GM12892 (cell line): ENCODE measurements at places on chromosomes 2 and 18.

DNA sequence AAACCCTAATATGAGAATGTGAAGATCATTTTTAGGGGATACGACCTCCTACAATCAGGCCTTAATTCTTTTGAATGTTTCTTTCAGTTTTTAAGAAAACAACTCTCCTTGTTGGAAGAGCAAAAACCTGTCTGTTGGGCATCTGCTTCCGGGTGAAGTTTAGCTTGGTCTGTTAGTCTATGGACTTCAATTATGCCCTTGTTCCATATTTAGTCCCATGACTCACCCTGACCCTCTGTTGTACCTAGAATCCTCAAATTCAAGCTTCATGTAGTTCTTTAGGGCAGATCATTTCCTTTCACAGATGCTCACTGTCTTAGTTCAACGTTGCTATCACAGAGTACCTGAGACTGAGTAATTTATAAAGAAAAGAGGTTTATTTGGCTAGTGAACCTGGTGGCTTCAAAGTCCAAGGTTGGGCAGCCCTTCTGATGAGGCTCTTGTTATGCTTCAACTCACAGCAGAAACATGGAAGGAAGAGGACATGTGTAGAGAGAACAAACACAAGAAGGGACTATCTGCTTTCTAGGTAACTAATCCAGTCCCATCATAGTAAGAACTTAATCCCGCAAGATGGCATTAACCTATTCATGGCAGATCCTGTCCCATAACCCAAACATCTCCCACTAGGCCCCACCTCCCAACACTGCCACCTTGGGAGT, 82.5 kb upstream of the SERPINE2 start:
- no peak for DNase-seq

DNA sequence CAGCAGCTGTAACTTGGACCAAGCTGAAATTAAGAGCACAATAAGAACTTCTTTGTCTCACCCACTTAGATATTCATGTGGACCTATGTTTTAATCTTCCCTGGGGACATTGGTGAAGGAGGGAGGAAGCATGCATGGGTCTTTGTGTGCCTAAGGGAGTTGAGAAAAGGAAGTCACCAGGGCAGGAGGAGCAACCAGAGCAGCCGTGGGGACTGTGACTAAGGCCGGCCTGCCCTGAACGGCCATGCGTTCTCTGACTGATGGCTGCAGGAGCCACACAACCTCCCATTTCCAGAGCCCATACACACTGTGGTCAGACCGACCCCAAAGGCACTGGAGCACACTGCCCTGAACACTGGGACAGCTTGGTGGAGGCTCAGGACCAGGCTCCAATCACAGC, 43.7 kb upstream of the SLC35G4 start:
- no peak for DNase-seq

DNA sequence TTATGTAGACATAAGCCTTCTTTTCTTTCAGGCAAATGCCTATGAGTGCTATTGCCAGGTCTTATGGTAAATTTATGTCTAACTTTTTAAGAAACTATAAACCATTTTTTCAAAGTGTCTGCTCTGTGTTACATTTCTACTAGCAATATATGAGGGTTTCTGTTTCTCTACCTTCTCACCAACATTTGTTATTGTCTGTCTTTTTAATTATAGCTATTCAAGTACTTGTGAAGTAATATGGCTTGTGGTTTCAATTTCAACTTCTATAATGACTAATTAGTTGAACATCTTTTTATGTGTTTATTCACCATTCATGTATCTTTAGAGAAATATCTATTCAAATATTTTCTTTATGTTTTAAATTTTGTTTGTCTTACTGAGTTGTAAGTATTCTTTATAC, 213.1 kb upstream of the MC4R start:
- DNase-seq, result no peak

DNA sequence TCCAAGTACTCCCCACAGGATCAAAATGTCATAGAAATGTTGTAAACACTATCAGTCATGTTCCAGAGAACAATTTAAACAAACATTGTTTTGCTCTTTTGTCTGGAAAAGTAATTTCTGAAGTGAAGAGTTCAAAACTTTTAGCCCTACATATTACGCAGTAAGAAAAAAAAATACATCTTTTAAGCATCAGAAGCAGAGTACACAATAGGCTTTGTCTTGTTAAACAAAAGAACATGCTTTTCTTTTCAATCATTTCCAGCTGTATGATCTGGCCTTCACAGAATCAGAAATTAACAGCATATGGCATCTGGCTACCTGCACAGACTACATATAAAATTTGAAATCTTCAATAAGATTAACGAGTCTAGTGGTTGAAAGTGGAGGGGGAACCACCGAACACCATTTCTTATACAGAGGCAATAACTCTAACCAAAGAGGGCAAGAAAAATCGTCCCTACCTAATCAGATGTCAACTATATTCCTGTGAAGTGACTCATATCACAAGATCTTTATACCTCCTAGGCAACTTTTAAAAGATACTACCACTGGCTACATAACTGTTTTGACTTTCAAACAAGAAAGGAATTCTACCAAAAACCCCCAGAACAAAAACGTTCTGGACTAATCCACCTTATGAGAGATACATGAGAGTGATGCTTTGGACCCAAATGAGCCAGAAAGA, 149.3 kb downstream of the EXOC6B start:
- DNase-seq, result no peak

GRCh38 chr2:26529406-26530239, 51.7 kb upstream of the OTOF start:
- DNase-seq, result no peak

- DNase-seq, result no peak
Observed at GRCh38 chr2:100317634-100318033, 4.7 kb downstream of the LONRF2 start.

DNA sequence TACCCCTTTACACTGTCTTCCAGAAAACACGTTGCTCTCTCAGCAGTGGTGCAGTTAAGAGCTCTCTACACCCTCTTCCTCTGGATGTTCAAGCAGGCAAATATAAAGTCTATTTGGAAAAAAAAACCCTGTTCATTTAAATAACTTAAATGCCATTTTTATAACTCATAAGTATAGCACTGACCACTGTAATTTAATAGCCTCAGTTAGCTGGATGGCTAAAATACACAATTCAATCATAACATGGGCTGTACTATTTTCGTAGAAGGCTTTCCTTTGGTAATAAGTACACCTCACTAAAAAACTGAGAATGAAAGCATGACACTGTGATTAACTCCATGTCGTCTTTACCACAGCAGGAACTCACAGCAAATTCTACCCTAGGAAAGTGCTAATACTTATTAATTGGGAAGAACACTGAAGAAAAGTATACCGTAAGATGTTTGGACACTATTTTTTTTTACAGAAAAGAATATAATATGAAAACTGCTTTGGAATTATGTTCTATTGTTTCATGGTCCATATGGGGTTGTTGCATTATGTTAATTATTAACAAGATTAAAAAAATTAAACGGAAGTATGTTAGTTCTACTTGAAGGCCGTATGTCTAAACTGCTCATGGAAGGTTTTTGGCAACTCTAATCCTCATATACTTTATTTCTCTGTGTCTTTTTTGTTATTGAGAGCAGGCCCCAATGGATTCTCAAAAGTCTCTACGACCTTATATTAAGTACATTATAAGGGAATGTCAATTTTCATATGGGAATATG, 269.1 kb downstream of the ZNF385B start:
- DNase-seq, result no peak

DNA sequence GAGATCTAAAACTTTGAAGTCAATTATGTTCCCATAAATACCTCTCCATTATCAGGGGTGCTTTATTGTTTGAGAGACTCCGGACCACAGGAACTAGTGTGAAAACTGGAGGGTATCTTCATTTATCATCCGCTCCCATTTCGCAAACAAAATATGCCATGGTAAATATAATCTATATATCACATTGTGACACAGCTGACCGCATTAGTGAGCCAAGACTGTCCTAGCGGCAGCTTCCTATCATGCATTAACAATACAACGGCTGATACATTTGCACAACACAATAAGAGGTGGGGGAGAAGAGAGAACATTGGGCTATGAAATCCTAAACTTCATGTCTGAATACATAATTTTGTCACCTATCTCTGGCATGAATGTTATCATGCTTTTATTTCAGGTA, 29.5 kb downstream of the BCL11A start:
- no peak for DNase-seq

DNA sequence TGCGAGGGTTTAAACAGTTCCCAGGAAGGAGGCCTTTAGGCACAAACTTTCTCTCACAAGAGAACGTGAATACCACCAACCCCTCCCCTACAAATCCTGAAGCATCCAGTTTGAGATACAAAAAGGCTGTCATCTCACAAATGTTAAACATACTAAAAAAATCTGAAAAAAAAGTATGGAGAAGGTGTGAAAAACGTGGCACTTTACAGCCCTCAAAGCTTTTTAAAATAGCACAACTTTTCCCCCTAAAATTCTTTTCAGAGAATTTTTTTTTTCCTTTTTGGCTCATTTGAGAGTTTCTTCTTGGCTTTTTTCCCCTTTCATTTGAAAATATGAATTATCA, 10.1 kb downstream of the ZEB2 start:
- DNase-seq, result no peak

GRCh38 chr18:78049281-78049680, 799.6 kb downstream of the GALR1 start:
- DNase-seq, result no peak

DNA sequence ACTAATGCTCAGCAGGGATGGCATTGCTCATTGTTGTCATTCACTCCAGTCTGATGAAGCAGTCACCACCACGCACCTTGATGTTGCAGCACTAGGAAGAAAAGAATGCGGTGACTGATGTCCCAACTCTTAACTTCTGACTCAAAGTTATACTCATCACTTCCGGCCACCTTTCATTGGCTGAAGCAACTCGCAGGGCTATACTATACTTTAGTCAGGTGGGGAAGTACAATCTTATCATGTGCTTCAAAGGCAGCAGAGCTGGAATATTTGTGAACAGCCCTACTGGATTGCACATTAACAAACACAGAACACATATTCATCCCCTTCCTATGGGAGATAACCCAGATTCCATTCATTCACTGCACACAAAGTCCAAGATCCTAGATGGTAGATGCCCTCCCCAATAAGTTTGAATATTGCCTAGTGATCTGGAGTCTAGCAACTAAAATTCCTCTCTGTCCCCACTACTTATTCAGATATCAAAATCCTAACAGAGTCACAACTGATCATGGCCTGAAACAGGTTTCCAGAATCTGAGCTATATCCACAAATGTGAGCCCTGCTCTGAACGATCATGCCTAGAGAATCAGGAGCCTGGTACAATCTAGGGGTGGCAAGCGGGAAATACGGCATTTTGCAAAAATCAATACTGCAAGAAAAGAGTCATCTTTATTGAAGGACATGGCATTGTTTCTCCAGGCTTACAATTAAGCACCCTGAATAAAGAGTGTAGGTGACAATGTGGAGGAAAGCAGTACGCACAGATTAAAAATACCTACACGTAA, 3.4 kb upstream of the SPATS2L start:
- DNase-seq, result no peak

DNA sequence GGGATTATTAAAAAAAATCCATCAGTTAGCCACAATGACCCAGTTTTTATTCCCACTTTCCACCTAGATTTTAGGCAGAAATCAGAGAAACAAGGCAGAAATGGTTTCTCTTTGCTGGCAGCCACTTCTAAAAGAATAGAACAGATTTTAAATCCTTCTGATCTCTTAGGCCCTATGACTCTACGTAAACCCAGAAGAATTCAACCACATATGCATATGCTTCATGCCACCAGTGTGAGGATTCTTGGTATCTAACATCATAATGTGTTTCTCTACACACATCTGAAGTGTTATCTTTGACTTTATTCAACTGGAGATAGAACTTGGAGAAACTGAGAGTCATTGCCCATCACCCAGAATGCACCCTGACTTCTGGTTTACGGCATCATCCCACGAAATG, 128.7 kb upstream of the TANK start:
- no peak for DNase-seq

DNA sequence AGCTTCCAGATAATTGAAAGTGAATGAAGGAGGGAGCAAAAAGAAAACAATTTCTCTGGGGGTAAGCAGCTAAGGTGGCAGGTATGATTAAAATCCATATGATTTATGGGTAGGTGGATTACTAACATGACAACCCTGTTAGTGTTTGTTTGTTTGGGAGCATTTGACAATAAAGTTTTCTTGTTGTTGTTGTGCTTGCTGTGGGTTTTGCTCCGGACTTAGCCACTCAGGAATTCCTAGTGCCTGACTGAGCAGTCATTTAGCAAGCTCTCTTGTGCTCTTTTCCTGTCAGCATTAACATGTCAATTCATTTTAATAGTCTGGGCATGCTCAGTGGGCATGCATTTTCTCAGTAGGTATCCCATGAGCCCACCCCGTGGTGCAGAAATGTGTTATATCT, 674.8 kb upstream of the ZEB2 start:
- DNase-seq, result no peak

DNA sequence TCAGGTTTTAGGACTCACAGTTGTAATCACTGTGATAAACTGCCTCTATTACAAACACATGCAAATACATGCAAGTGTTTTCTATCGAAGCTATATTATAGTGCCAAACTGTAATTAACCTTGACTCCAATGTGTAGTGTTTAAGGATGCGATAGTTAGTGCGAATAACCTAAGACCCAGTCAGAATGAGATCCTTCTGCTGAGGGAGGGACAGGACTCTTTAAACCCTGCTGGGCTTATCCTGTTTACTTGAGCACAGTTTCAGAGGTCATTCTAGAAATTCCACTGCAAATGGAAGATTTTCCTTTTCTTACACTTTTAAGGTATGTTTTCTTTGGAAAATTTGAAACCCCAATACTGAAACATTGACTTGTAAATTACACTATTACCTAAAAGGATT, 68.2 kb downstream of the CALCRL start:
- DNase-seq, result no peak

- no peak for DNase-seq
Observed at GRCh38 chr2:151336863-151337371, 20.5 kb upstream of the TNFAIP6 start.

DNA sequence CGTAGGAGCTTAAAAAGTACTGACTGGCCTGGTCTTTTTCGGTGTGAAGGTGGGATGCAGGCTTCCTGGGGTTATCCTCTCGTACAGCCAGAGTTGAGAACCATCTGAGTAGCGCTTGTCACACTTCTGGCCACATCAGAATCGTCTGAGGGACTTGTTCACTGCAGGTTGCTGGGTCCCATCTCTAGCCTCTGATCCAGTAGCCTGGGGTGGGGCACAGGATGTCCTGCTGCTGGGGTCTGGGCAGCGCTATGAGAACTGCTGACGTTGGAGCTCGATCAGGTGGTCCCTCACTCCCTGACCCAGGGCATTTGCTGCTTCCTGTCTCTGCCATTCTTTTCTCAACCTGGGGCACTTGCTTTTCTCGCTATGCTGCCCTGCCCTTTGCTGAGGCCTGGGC, 7.1 kb upstream of the IL1R2 start:
- DNase-seq, result no peak

GRCh38 chr18:23504720-23505119, 1.4 kb downstream of the RMC1 start:
- DNase-seq, result no peak

DNA sequence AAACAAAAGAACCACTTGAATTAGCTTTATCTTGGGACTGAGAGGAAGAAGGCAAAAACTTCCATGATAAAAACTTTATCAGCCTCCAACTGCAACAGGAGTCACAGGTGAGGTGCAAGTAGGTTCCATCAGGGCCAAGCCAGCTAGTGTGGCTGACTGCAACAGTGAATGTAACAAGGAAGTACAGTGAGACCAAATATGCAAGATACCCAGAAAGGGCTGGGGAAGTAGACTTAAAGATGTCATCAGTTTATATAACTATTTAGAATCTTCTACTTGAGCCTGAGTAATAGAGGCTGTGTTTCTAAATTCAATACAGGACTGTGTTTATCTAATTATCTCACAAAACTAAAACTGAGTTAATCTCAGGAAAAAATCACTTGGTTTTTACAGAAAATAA, 14.8 kb downstream of the PLEKHM3 start:
- DNase-seq, result no peak
